ENCODE measurements at places on chromosomes 13 and 19. TPM values are rescaled to one million over a fixed set of nuclear protein-coding genes. Genes with fewer than 3 reads are reported as not detected.

Gene ACTL9
- not detected for total RNA-seq

Gene STARD13
- 6.4 TPM for total RNA-seq

Gene TPTE2
- not detected for total RNA-seq

Gene TARM1
- total RNA-seq, result not detected

Gene CYP4F3
- total RNA-seq, result 3.4 TPM

Gene PINLYP
- total RNA-seq, result 0.11 TPM

Gene PLK5
- not detected for total RNA-seq
